Posterior cingulate gyrus (tissue), 11 donors: ENCODE measurements at places on chromosomes 7 and 10.
A peak's percentile ranks its signal among the peaks of the same experiment; 100 is the strongest.

GRCh38 chr7:25989140-25989705, 162.8 kb upstream of the NFE2L3 start:
- no peak for DNase-seq

DNA sequence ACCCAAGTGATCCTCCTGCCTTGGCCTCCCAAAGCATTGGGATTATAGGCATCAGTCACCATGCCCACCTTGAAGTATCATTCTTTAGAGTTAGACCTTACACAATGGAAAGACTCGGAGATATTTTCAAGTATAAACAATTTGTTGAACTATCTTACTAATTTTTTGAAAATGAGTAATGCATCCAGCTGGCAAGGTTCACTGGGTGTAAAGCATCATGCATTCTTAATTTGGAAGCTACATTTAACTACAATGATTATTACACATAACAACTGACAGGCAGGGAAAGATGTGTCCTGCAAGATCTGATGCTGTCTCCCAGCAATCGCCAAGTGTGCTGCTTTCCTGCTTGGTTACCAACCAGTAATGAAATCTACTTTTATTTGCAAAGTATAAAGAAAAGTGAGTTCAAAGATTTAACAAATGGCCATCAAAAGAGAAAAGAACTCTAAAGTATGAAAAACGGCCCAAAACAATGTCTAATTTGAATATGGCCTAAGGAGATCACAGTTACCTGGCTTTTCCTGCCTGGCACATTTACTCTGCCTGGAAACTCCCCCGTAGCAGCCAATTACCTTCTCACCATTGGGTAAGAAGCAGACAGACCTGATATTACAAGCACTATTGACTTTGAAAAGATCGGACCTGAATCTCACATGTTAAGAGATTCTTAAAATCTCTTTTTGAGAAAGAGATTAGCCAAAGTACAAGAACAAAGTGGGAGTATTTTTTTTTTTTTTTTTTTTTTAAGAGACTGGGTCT, 59.3 kb upstream of the NMT2 start:
- no peak for DNase-seq

GRCh38 chr10:100327718-100328009, 2.4 kb downstream of the PKD2L1 start:
- DNase-seq: no peak

DNA sequence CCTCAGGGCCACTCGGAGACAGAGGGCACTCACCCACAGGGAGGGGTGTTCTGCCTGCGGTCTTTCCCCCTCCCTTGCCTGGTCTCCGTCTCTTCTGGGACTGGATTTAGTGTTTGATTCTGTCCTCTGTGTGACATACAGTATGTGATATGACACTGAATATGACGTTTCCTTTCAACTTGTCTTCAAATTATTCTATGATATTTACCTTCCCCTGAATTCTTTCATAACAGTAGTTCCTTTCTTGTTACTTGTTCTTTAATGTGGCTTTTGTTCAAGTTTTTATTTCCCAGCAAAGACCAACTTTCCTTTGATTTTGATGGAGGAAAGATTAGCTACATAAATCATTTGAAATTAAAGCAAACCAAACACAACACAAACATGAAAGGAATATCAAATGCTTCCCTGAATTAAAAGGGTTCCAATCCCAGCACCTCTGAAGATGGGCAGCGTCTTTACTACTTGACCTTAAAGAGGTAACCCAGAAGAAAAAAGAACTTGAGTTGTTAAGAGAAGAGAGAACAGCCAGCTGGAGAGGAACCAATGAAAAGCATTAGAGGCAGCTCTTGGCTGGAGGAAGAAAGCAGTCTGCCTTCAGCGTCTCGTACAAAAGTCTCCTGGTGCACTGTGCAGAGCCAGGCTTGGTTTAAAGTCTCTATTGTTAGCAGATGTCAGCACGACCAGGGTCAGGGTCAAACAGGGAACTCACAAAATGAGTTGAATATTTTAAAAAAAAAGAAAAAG, 18.3 kb upstream of the RHEB start:
- DNase-seq: no peak

GRCh38 chr7:69190763-69191162, 407.5 kb upstream of the AUTS2 start:
- DNase-seq: no peak

GRCh38 chr7:7550663-7551062, 15.0 kb upstream of the COL28A1 start:
- no peak for DNase-seq

DNA sequence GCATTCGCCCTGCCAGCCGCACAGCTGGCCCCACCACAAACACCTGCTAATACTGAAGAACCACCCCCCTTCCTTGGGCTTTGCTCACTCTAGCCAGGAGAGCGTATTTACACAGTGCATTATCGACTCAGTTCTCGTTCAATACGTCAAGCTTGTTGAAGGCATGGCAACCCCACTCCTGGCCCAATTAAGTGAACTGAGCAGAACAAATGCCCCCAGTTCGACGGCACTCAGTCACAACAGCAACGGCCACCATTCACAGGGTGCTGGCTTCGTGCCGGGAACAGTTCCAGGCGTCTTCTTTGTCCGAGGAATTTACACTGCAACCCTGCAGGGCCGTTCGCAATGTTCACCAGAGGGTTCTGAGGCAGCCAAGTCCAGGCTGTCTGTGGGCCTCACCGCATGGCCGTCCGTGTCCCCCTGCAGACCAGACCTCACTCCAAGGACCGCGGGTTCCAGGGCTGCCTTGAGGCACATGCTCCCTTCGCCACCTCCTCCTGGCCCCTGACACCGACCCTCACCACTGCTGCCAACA, 175.3 kb downstream of the DIP2C start:
- DNase-seq: peak; percentile 83

GRCh38 chr10:89494068-89494467, 41.3 kb downstream of the SLC16A12 start:
- no peak for DNase-seq

DNA sequence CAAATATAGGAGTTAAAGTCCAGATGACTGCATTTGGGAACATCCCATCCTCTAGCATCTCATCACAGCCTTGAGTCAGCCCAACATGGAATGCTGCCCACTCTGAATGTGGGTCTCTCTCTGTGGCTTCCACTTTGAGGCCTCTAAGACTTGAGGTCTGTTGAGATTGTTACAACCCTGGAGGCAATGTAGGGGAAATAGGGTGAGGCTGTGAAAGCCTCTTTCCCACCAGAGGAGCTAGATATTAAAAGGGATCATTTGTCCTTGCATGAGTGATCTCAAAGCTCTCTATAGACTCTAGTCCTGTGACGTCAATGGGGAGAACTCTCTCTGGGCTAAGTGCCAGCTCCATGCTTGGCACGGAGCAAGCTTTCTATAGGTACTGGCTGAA, 6.4 kb upstream of the GOLGA7B start:
- DNase-seq: no peak

DNA sequence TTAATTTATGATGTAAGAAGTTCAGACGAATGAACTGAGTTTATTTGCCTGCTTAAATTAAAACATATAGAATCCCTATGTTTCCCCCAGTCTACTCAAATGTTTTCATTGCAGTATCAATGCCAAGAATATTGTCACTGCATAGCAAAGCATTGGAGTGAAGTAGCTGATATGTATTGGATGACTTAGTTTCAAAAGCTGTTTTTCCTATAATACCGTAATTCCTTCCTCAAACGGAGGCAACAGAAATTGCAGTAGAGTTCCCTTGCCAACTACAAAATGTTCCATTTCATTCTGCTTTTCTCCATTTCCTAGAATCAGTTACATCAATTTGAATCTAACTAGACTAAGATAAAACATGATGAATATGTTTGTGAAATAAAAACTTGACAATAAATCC, 174.1 kb downstream of the CNTNAP2 start:
- no peak for DNase-seq

DNA sequence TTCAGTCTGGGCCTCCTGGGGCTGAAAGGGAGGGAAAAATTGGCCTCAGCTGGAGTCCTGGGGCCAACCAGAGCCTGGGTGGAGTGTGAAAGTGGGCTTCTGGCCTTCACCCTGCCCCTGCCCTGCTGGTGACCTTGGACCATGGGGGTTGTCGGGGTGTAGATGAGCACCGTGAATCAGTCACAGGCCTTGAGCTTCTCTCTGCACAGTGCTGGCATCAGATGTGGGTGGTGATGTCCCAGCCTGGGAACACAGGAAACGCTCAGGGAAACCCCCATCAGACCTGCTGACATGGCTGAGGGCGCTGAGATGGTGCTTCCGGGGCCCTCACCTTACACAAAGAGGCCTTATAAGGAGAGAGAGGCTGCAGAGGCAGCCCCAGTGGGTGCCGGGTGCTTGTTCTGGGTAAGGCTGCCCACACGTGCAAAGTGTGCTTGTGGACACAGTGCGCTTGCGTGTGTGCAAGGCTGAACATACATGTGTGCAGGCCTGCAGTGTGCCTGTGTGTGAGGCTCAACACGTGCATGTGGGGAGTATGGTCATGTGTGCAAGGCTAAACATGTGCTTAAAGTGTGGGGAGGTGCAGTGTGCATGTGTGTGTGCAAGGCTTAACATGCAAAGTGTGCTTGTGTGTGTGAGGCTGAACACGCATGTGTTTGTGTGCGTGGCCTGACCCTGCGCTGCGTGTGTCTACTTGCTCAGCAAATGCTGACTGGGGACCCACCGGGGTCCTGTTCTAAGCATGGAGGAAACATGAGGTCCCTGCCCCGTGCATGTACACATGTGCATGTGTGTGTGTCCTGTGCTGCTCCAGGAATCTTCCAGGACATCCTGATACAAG, 6.5 kb downstream of the ARPC1B start:
- no peak for DNase-seq

GRCh38 chr7:105971845-105972244, 8.8 kb downstream of the CDHR3 start:
- DNase-seq: no peak

DNA sequence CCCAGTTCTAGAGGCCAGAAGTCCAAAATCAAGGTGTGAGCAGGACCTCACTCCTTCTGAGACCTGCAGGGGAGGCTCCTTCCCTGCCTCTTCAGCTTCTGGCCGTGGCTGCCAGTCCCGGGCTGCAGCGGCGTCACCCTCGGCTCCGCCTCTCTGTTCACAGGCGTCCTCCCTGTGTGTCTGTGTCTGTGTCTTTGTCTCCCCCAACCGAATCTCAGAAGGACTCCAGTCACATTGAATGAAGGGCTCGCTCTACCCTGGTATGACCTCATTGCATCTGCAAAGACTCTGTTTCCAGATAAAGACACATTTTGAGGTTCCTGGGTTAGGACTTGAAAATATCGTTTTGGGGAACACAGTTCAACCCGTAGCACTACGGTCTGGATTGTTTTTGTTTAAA, 33.1 kb upstream of the GALNT11 start:
- DNase-seq: peak; percentile 59

DNA sequence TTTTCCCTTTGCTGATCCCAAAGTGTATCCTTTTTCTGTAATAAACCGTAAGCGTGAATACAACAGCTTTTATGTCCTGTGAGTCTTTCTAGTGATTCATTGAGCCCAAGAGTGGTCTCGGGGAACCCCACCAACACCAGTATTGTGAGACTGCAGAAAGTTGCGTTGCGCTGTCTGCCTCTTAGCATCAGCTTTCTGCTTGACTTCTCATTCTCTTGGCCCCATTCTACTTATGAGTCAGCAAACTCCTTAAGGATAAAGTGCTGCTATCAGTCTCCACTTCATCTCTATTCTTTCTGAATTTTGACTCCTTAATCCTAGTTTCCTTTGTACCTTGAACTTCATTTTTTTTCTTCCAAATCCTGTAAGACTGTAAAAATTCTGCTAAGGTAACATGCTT, 184.3 kb upstream of the MBL2 start:
- DNase-seq: no peak

DNA sequence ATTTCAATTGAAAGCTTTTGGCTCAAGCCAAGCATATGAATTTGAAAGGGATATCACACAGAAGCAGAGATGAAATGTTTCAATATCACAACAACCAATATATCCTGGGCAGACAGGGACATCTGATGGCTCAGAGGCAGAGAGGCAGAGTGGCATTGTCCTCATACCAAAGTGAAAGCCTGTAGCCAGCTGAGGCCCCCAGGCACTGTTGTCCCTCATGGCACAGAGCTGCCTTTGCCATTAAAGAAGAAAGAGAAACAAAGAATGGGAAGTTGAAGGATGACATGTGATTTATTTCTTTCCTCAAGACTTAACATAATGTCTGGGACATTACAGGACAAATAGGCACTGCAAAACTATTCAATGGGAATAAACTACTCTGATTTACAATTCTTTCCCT, 504.3 kb upstream of the PCDH15 start:
- no peak for DNase-seq

DNA sequence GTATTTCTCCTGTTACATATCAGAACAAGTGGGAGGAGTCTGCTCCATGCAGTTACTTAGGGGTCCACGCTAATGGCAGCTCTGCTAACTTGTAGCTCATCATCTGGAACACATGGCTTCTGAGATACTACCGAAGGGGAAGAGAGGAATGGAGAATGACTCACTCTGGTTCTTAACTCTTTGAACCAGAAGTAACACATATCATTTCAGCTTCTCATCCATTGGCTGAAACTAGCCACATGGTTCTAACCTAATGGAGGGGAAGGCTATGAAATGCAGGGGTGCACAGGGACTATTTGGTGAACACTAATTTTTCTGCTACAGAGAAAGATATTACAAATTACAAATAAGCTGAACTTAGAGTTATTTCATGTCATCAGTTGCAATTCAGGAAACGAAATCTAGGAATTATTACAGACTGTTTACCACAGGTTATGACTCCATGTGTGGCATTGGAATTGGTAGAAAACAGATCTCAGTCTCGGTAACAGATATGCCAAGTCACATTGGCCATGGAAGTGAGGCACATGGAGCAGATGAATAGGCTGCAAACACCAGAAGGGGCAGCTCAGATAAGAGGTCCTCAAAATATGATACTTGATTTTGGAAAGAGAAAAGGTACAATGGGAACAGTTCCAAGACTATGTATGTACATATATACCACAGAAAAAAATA, 9.4 kb upstream of the KAT6B start:
- no peak for DNase-seq

DNA sequence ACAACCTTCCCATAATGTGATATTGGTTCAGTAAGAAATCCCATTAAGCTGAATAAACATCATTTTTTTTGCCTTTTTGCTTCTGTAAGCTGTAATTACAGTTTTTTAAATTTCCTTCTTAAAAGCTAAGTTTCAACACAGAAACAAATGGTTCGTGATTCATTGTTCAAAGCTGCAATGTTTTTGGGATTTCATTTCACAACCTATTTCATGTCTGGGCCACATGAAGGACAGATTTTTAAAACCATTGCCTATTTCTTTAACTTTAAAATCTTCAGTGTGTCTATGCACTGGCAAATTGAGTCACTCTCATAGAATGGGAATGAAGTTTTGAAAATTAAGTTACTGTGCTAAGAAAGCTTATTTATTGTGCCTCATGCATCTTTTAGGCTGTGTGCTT, 66.9 kb downstream of the TFPI2 start:
- DNase-seq: no peak

- peak; percentile 70 for DNase-seq
Observed at GRCh38 chr10:70683601-70683934, 11.3 kb downstream of the ADAMTS14 start.

DNA sequence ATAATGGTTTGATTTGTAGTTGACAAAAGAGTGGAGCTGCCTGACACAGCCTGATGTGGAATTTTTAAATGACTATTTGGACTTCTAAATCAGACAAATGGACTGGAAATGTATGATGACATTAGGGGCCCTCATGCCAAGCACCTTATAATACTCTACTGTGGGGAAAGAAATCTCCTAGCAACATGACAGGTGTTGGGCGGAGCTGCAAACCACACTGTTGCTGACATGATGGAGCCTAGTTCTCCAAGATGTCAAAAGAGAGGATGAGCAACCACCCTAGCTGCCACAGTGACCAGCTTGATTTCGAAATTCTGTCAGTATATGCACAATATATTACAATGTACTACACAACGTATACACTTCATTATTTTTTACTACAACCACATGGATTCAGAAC, 65.8 kb downstream of the RHOBTB1 start:
- DNase-seq: no peak

GRCh38 chr10:98489561-98490481, 43.1 kb upstream of the HPS1 start:
- no peak for DNase-seq
